ENCODE measurements at places on chromosomes 2 and 18.

GRCh38 chr2:218020281-218020680, 17.5 kb upstream of the TNS1 start:
- DNase-seq: no peak

GRCh38 chr18:32138332-32138982, 46.8 kb downstream of the RNF138 start:
- no peak for DNase-seq

GRCh38 chr2:23235736-23236135, 149.2 kb upstream of the KLHL29 start:
- DNase-seq: no peak

- DNase-seq: no peak
Measured at GRCh38 chr2:8710951-8711350, 29.1 kb downstream of the ID2 start.

DNA sequence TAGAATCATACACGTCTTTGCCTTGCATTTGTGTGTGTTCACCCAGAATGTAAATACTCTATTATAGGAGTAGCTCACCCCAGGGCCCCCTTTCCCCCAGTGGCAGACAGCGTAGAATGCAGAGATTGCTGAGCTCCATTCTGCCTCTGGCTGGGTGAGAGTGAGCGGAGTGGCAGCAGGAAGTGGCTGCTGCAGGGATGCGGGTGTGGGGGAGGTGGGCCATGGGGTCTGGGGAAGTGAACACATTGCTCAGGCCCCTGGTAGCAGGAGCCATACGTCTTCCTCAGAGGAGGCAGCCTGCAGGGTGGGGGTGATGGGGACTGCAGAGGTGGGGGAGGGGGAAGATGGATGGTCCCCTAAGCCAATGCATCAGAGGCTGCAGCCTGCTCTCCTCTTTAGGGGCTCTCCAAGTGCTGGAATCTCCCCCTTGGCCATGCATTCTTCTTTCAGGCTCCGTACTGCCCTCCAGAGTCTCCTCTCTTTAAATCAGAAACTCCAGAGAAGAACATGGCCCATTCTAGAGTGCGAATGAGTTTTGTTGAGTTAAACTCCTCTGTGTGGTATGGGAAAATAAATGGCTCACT, 72.2 kb downstream of the CELF4 start:
- DNase-seq: no peak

GRCh38 chr2:127685410-127686080, 10.2 kb upstream of the LIMS2 start:
- no peak for DNase-seq

GRCh38 chr2:234502919-234503285, 6.0 kb upstream of the ARL4C start:
- no peak for DNase-seq

- DNase-seq: peak; percentile 59
Measured at GRCh38 chr18:28855524-28855923, 678.6 kb upstream of the CDH2 start.

DNA sequence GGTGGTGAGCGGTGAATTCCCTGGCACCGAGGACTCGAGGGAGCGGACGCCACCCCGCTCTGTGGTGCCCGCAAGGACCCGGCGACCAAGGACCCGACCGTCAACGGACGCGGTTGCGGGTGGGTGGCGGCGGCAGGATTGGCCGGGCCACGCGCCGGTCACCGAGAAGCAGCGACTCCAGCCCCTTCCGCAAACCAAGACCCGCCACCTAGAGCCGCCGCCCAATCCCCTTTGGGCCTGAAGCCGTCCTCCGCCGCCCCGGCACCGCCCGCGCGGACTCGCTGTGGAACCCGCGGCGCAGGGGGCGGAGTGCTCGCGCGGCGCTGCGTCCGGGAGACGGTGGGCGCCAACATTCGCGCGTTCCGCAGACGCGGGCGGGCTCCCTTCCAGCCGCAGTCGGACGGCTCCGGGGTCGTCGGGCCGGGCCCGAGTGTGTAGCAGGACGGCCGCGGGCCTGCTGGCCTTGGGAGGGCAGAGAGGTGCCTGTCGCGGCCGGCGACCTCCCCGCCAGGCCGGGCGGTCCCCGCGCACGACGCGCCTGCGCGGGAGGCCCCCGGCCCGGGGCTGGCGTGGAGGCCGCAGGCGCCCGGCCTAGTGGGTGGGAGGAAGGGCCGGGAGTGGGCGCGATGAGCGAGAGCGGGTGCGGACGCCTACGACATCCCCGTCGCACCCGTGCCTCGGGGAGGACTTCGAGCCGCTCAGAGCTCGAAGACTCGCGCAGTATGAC, at the start of the genes FAM228B and PFN4:
Gene FAM228B (plus strand): TSS at position 275 of the 727 bp plus-strand sequence. CDS start 893 bp downstream, outside the sequence.
Gene PFN4 (minus strand): TSS at position 140 of the 727 bp plus-strand sequence. CDS start 799 bp downstream, outside the sequence.
- DNase-seq: peak; percentile 79

GRCh38 chr2:106269591-106270291, 75.6 kb upstream of the UXS1 start:
- no peak for DNase-seq

All from fibroblast of upper back skin (primary cell).